ENCODE measurements at places on chromosomes 1 and 21. TPM values are rescaled to one million over a fixed set of nuclear protein-coding genes. Genes with fewer than 3 reads are reported as not detected.

GRCh38 chr1:208189716-208190115, 54.5 kb downstream of the PLXNA2 start:
- DNase-seq = no peak

- DNase-seq = no peak
Observed at GRCh38 chr1:162590686-162591085, 29.2 kb downstream of the UAP1 start.

GRCh38 chr1:165073185-165074007, 283.1 kb downstream of the LMX1A start:
- no peak for DNase-seq

- no peak for DNase-seq
Observed at GRCh38 chr1:228095938-228096337, 7.2 kb downstream of the C1orf35 start.

- peak; percentile 62 for DNase-seq
Observed at GRCh38 chr1:22290611-22291010, 147.7 kb upstream of the WNT4 start.

GRCh38 chr1:29469457-29469856, 233.1 kb downstream of the PTPRU start:
- no peak for DNase-seq

DNA sequence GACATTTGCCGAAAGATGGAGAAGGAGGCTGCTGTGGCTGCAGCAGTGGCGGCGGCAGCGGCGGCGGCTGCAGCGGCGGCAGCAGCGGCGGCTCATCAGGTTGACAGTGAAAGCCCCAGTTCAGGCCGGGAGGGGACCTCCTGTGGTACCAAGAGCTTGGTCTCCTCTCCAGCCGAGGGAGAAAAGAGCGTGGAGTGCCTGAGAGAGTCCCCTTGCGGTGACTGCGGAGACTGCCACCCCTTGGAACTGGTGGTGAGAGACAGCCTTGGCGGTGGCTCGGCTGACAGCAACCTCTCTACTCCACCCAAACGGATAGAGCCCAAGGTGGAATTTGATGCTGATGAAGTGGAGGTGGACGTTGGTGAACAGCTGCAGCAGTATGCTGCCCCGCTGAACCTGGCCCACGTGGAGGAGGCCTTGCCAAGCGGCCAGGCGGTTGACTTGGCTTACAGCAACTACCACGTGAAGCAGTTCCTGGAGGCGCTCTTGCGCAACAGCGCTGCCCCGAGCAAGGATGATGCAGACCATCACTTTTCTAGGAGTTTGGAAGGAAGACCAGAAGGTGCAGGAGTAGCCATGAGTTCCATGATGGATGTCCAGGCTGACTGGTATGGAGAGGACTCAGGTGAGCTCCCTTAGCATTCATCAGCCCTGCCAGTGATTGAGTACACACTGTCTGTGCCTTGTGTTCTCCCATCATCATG, 6.3 kb downstream of the ZBTB8B start:
- no peak for DNase-seq

DNA sequence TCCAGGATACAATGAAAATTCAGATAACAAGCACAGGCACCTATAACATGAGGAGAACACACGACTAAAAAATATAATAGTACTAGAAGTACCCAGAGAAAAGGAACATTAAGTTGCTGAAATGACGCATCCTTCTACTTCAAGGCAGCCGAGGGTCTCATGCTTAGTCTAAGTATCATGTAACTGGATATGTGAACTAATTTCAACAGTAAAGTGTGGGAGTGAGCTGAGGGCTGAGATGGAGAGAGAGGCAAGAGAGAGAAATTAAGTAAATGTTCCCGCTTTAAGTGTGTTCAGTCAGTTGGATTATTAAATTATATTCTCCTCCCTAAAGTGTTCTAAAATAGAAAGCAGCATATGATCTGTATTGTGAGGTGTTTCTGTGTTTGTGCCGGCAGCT, 152.2 kb upstream of the KRTAP19-8 start:
- DNase-seq = no peak

DNA sequence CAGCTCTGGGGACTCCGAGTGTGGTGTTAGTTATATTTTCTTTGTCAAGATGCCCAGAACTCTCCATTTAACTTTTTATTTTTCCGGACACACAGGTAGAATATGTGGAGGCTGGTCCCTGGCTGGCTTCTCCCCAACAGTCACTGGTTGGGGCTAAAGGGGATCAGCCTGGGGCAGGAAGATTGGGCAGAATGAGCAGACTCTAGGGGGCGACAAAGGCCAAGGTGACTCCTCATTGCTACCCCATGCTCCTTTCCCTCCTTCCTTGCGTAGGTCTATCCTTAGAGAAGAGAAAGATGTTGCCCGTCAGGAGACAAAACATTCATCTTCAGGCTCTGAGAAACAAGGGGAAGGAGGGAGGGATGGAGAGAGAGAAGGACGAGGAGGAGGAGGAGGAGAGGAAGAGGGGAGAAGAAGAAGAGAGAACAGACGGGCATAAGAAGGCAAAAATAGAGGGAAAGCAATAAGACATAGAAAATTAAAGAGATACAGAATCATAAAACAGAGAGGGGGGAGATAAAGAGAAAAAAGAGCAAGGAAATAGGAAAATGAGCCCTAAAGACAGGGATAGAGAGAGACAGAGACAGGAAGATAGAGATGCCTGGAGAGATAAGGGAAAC, 89.9 kb downstream of the FOXD2 start:
- no peak for DNase-seq

DNA sequence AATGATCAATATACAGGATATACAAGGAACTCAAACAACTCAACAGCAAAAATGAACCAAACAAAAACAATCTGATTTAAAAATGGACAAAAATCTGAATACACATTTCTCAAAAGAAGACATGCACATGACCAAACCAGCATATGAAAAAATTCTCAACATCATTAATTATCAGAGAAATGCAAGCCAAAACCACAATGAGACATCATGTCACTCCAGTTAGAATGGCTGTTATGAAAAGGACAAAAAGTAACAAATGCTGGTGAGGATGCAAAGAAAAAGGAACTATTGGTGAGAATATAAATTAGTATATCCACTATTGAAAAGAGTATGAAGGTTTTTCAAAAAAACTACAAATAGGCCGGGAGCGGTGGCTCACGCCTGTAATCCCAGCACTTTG, 42.0 kb downstream of the FCRL3 start:
- no peak for DNase-seq

DNA sequence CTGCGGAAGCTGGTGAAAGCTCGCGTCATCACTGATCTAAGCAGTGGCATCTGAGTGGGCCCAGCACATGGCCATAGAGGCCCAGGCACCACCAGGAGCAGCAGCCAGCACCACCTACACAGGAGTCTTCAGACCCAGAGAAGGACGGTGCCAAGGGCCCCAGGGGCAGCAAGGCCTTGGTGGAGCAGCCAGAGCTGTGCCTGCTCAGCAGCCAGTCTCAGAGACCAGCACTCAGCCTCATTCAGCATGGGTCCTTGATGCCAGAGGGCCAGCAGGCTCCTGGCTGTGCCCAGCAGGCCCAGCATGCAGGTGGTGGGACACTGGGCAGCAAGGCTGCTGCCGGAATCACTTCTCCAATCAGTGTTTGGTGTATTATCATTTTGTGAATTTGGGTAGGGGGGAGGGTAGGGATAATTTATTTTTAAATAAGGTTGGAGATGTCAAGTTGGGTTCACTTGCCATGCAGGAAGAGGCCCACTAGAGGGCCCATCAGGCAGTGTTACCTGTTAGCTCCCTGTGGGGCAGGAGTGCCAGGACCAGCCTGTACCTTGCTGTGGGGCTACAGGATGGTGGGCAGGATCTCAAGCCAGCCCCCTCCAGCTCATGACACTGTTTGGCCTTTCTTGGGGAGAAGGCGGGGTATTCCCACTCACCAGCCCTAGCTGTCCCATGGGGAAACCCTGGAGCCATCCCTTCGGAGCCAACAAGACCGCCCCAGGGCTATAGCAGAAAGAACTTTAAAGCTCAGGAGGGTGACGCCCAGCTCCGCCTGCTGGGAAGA, 3.2 kb upstream of the ARTN start:
- no peak for DNase-seq

- DNase-seq = no peak
Observed at GRCh38 chr21:41600116-41600515, 92.2 kb upstream of the TMPRSS2 start.

DNA sequence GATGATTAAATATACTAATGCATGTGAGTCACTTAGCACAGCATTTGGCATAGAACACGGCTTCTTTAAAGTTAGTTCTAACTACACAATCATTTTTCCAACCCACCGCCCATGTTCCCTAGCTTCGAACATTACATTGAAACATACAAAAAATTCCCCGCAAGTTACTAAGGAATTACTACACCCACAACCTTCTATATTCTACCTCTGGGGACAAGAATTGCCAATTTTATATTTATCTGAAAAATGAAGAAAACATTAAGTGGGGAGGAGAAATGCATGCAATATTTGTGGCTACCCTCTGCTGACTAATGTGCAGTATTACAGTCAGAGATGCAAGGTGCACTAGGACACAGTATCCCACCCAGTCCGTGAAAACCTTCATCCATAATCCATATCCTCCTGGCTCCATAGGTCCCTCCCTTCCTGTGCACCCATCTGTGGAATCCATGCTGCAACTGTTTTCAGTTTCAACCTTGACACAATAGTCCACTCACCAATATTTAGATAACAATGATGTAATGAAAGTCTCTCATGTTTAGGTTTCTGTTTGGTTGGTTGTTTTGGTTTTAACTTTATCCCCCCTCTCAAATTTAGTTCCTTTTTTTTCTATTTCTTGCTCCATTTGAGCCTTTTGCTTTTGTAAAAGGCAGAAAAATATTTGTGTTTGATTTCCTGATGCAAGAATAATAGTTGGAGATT, 31.6 kb downstream of the RGS5 start:
- DNase-seq = no peak

DNA sequence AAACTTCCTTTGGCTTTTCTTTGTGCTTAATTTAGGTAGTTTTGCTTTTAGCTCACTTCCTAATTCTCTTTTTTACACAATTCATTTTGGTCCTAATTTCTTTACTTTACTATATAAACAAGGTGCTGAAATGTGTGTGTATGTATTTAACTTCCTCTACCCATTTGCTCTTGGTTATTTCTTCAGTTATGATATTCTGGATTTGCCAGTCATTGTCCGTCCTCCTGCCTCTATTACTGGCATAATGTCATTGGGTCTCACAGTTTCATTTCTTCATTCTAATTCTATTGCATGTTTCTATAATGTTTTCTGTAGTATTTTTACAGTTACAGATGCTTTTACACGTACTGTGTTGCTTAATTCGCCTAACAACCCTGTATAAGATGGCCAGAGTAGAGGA, 96.2 kb downstream of the ZMYM4 start:
- DNase-seq = no peak

DNA sequence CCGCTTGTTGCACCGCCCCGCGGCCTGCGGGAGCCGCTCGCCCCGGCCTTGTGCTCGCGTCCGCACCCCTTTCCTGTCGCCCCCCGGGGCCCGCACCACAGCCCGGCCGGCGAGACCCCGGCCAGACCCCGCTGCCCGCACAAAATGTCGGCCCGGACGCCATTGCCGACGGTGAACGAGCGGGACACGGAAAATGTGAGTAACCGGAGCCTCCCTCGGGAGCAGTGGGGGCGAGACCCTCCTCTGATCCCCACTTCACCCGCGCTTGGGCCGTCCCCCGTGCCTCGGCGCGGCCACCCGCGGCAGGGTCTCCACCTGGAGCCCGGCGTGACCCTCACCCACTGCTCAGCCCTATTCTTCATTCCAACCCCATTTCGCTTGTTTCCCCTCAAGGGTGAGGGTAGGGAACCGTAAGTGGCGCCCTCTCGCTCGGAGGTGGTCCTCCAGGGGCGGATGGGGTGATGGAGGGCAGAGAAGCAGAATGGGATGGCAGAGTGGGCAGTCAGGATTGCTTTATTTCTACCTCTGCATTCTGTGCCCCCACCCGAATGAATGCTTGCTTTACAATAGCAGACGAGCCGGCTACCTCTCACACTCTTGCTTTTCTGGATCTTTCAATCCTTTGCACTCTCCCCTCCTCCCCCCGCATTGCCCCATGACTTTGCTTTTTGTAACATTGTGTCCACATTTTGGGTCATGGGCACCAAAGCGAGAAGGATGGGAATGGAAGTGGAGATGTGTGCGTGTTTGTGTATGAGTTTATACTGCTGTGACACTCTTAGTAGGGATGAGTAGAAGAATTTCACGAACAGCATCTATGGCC, 954 bp downstream of the MARK1 start:
- no peak for DNase-seq

GSTM3 gene
- 41.4 TPM for total RNA-seq

IRF2BP2 gene
- total RNA-seq = 154 TPM

CCDC190 gene
- 1.1 TPM for total RNA-seq

NAV1 gene
- 288 TPM for total RNA-seq

C1orf87 gene
- 0.94 TPM for total RNA-seq

Measured in osteocyte (in vitro differentiated cells).